ENCODE measurements at places on chromosomes 16 and 17. TPM values are rescaled to one million over a fixed set of nuclear protein-coding genes. Genes with fewer than 3 reads are reported as not detected.
A peak's percentile ranks its signal among the peaks of the same experiment; 100 is the strongest.

DNA sequence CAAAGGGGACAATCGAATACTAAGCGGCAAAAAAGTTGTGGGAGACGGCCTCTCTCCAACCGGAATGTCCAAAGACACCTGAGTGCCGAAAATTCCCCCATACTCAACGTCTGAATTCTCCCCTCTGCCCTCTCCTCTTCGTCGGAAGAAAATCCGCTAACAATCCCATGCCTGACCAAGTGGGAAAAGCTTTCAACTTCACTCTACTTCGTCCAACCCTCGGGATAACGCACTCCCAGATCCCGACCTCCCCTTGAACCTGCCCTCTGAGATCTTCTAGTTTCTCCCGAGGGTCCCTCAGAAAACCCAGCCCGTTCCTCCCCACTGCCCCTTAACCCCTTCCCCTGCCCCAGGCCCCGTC lies 961 bp downstream of the AMFR start:
- peaks cover 10% of the 10 kb centered on the region for H3K4me1 ChIP-seq
- H3K36me3 ChIP-seq: peaks cover 3% of the 10 kb centered on the region
- H3K27ac ChIP-seq: no peak overlapping the region
- H3K27me3 ChIP-seq: no peaks in the 10 kb centered on the region
- peak overlapping the region; percentile 90 for H3K4me3 ChIP-seq

DNA sequence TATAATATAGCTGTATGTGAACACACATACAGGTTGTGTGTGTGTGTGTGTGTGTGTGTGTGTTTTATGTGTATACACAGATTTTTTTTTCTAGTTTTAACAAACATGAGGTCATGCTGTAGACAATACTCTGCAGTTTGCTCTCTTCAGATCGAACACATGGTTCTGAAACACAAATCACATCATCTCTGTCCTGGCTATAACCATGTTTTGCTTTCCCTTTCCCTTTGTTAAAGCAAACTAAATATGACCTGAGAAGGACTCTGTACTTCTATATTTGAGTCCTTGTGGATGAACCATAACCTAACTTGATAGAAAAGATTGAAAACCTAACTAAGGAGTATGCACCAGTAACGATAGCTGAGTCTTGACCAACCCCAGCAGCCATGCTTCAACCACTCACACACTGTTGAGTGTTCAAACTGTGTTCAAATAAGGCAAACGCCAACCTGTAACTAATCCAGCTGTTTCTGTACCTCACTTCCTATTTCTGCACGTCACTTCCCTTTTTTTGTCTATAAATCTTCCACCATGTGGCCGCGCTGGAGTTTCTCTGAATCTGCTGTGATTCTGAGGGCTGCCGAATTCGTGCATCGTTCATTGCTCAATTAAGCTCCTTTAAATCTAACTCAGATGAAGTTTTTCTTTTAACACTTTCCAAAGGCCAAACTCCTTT lies 303.8 kb downstream of the HS3ST3B1 start:
- peaks cover 5% of the 10 kb centered on the region for H3K4me1 ChIP-seq
- H3K27ac ChIP-seq: no peak overlapping the region
- no peak for DNase-seq
- H3K27me3 ChIP-seq: no peaks in the 10 kb centered on the region

DNA sequence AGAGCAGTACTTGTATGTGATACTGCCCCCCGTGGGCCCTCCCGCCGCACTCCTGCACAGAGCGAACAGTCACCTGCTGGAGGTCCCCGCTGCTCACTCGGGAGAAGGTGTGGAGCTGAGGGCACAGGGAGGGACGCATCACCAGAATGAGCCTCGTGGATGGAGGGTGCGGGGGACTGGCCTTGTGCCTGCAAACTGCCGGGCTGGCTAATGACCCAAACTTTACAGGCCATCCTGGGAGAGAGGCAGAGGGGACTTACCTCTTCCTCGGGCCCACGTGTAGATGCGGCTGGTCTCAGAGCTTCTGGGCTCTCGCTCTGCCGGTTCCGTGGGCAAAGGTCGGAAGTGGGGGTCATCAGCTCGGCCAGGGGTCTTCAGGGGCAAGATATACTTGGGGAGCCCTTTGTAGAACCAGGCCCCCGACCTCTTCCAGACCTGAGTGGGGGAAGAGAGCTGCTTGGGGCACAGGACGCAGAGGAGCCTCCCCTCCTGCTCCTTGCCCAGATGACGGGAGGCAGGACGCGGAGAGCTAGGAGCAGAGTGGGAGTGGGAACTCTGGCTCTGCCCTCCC lies 65.5 kb upstream of the DOC2B start:
- no peak for DNase-seq
- no peak overlapping the region for H3K27ac ChIP-seq
- no peaks in the 10 kb centered on the region for H3K4me1 ChIP-seq
- no peaks in the 10 kb centered on the region for H3K27me3 ChIP-seq
- H3K36me3 ChIP-seq: no peaks in the 10 kb centered on the region
- no peak overlapping the region for H3K4me3 ChIP-seq

The TBC1D3H gene
- total RNA-seq: 3.0 TPM

DNA sequence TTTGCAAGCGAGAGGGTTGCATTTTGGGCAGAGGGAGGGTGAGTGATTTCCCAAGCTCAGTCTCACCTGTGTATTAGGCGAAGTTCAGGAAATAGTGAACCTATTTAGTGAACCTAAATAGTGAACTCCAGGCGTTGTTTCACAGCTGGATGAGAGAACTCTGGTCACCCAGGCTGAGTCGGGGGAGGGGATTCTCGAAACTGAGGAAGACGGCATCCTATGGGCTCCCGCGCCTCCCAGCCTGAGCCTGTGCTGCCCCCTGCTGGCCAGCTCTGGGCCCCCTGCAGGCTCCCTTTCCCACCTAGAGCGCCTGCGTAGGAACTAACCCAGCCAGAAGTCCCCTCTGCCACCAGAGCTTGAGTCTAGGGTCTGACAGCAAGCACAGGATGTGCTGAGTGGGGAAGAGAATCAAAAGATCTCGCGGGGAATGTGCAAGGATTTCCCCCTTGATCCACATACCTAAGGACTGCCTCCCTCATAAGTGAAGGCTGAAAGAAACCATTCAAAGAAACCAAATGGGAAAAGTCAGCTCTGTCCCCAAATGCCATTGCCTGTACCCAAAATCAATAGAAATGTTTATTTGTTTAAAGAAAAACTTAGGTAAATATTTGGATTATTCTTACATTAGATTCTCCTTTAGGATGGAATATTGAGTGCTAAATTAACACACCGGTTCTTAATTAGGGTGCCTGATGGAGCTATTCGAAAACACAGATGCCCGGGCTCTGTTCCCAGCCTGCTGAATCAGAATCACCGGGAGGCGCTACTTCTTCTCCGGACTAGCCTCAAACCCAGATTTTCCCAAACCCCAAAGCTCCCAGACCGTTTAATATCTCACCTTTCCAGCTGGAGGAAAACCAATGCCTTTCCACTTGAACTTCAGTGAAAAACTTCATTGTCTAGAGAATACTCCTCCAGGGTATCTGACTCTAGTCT lies 14.8 kb upstream of the MARVELD3 start:
- no peaks in the 10 kb centered on the region for H3K27me3 ChIP-seq
- H3K36me3 ChIP-seq: no peaks in the 10 kb centered on the region
- no peak overlapping the region for H3K4me3 ChIP-seq
- DNase-seq: peak; percentile 97
- H3K4me1 ChIP-seq: no peaks in the 10 kb centered on the region

The PPY gene
- total RNA-seq: not detected

DNA sequence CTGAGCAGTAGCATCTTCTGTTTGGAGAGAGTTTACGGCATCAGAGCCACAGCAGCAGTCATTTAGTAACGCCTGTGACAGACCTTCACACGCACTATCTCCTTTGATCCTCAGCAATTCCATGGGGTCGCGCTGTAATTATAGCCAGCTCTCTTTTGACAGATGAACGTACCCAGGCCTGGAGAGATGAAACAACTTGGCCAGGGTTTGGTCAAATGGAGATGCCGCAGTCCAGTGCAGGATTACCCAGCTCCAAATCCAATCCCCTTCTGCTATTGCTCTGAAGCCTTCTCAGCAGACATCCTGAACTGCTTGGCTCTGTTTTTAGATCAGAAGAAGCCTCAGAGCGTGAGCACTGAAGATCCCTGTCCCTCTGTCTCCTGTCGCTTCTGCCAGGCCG lies 83.9 kb downstream of the SOX9 start:
- DNase-seq: no peak
- H3K27me3 ChIP-seq: peaks cover 45% of the 10 kb centered on the region
- H3K4me3 ChIP-seq: no peak overlapping the region
- H3K27ac ChIP-seq: peak overlapping the region; percentile 68
- no peaks in the 10 kb centered on the region for H3K36me3 ChIP-seq

- peak overlapping the region; percentile 24 for H3K27ac ChIP-seq
- H3K27me3 ChIP-seq: no peaks in the 10 kb centered on the region
- peak; percentile 52 for DNase-seq
- no peaks in the 10 kb centered on the region for H3K4me1 ChIP-seq
- peaks cover 88% of the 10 kb centered on the region for H3K36me3 ChIP-seq
Observed at GRCh38 chr17:82245134-82246039, 16.5 kb downstream of the SLC16A3 start.

- H3K36me3 ChIP-seq: no peaks in the 10 kb centered on the region
- H3K27ac ChIP-seq: no peak overlapping the region
- H3K4me3 ChIP-seq: no peak overlapping the region
- H3K27me3 ChIP-seq: no peaks in the 10 kb centered on the region
- no peak for DNase-seq
- no peaks in the 10 kb centered on the region for H3K4me1 ChIP-seq
Observed at GRCh38 chr16:86065711-86066110, 166.7 kb downstream of the IRF8 start.

The PRR35 gene
- 0.27 TPM for total RNA-seq

The RMI2 gene
- total RNA-seq: 55.2 TPM

The ABCA3 gene
- 4.2 TPM for total RNA-seq

The ADAMTS18 gene
- 12.4 TPM for total RNA-seq

GRCh38 chr16:48035142-48035541 lies 120.7 kb downstream of the ABCC12 start:
- DNase-seq: no peak
- no peak overlapping the region for H3K4me3 ChIP-seq
- no peaks in the 10 kb centered on the region for H3K4me1 ChIP-seq
- no peak overlapping the region for H3K27ac ChIP-seq
- no peaks in the 10 kb centered on the region for H3K27me3 ChIP-seq

GRCh38 chr17:75115555-75115954 lies 5.8 kb downstream of the ARMC7 start:
- no peak overlapping the region for H3K27ac ChIP-seq
- no peaks in the 10 kb centered on the region for H3K27me3 ChIP-seq
- peaks cover 56% of the 10 kb centered on the region for H3K36me3 ChIP-seq
- no peak overlapping the region for H3K4me3 ChIP-seq

DNA sequence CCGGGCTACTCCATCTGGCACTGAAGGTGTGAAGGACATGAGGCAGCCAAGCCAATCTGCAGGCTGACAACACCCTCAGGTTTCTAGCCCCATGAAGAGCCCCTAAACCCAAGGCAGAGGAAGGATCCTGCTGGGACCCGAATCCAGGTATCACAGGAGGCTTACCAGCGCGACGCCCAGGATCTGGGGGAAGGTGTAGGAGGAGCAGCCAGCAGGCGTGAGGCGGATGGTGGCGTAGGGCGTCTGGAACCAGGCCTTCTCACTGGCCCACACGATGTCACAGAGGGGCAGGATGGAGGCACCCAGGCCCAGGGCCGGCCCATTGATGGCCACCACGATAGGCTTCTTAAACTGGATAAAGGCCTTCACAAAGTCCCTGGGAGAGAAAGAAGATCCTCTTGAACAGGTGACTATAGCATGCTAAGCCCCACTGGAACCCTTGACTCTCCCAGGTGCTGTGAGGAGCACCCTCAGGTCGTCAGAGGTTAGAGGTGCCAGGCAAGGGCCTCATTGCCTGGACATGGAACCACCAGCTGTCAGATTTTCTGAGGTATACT lies 71.7 kb downstream of the DYNLRB2 start:
- no peaks in the 10 kb centered on the region for H3K36me3 ChIP-seq
- no peaks in the 10 kb centered on the region for H3K27me3 ChIP-seq
- H3K27ac ChIP-seq: no peak overlapping the region
- no peaks in the 10 kb centered on the region for H3K4me1 ChIP-seq

The ABCA9 gene
- total RNA-seq: not detected

DNA sequence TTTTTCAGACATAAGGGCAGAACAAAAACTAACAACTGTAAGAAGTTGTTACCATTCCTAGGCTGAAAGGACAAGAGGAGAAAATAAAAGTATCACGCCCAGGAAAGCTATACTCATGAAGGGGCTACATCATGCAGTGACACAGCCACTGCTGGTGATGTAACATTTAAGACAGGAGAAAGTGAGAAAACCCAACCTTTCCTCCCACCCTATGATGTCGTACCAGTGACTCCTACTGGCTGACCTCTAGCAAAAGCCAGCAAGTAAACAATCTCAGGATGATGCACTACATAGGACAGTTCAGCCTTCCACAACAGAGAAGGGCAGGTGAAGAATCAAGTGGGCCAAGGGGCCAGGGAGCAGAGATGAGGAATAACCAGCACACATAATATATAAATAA lies 14.0 kb upstream of the OR1E2 start:
- peak; percentile 76 for DNase-seq
- no peak overlapping the region for H3K4me3 ChIP-seq
- no peaks in the 10 kb centered on the region for H3K36me3 ChIP-seq
- H3K27me3 ChIP-seq: no peaks in the 10 kb centered on the region

The SLC35G6 gene
- total RNA-seq: 0.33 TPM

DNA sequence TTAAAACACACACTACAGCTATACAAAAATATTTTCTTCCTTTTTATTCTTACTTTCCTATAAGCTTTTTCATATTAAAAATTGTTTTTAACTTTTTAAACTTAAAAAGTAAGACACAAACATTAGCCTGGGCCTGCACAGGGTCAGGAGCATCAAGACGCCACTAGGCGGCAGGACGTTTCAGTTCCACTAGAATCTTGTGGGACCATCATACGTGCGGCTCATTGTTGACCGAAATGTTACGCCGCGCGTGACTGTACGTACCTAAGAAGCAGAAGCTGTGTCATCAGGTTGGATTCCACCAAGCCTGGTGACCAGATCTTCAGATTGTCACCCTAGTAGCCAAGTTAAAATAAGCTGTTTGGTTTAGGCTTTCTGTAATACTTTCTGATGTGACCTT lies 47.1 kb downstream of the USP10 start:
- peaks cover 4% of the 10 kb centered on the region for H3K4me1 ChIP-seq
- peaks cover 39% of the 10 kb centered on the region for H3K36me3 ChIP-seq
- H3K4me3 ChIP-seq: no peak overlapping the region
- no peaks in the 10 kb centered on the region for H3K27me3 ChIP-seq
- H3K27ac ChIP-seq: no peak overlapping the region
- DNase-seq: no peak
